ENCODE measurements at places on chromosomes 6 and 20. TPM values are rescaled to one million over a fixed set of nuclear protein-coding genes. Genes with fewer than 3 reads are reported as not detected.

GRCh38 chr20:13525225-13525940 lies 113.3 kb downstream of the TASP1 start:
- DNase-seq: no peak

GRCh38 chr20:37314617-37315016 lies 25.2 kb downstream of the MANBAL start:
- DNase-seq: peak; percentile 72

DNA sequence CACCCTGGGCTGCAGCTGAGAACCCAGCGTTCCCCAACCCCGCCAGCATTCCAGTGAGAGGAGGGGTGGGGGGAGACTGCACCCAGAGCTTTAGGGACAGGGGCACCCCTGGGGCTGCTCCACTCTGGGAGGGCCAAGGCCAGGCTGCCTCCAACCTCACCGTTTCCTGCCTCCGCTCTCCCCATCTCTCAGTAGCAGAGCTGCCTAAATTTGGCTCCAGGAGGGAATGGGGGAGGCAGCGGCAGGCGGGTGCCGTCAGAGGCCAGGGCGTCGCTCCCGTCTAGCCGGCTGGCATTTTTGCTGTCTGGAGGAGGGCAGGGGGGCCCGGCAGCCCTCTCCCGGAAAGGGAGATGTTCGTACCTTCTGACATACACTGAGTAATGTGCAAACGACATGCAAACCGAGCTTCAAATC lies 46.6 kb downstream of the NOL4L start:
- DNase-seq: no peak

DNA sequence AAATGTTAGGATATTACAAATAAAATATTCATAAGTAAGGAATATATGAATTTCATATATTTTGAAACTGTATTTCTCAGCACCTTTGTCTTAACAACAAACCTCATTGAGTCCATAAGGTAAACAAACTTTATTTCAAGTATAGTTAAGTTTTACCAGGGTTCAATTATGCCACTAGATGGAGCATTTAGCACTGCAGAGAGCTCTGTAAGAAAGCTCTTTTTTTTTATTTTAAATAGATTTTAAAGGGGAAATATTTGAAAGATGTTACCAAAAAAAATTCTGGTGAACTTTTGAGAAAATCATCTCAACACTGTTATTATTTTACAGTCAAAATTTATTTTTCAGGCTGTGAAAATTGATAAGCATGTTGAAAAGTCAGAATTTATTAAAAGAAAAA lies 955.2 kb upstream of the EYS start:
- no peak for DNase-seq

- no peak for DNase-seq
Measured at GRCh38 chr6:10422737-10423034, 7.8 kb upstream of the TFAP2A start.

- DNase-seq: no peak
Measured at GRCh38 chr20:46894971-46895905, 595 bp downstream of the EYA2 start.

DNA sequence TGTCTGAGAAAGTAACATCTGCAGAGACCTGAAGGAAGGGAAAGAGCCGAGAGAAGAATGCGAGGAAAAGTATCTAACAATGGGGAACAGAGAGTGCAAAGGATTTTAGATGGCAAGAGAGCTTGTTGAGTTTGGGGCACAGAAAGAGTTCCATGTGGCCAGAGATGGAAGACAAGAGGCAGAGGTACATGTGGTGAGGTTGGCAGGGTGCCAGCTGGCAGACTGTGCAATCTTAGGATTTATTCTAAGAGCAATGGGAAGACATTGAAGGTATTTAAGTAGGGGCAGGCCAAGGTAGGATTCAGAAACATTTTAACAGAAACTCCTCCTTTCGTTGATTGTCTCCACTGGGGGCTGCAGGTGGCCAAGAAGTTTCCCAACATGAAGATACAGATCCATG lies 20.4 kb upstream of the LBP start:
- no peak for DNase-seq

GRCh38 chr20:35729283-35729807 lies 12.7 kb downstream of the RBM39 start:
- no peak for DNase-seq

GRCh38 chr20:48246061-48246790 lies 460.9 kb upstream of the SULF2 start:
- peak; percentile 19 for DNase-seq

GRCh38 chr6:111950661-111951496 lies 77.6 kb upstream of the FYN start:
- DNase-seq: no peak

GRCh38 chr20:23926526-23926880 lies 47.0 kb upstream of the CST5 start:
- no peak for DNase-seq

GCNT2 gene
- total RNA-seq: 2.6 TPM

Measured in sciatic nerve (tissue), 2 donors.